Placental pericyte (primary cell): ENCODE measurements at places on chromosomes 5 and 9. TPM values are rescaled to one million over a fixed set of nuclear protein-coding genes. Genes with fewer than 3 reads are reported as not detected.

The RBM27 gene
- total RNA-seq = 14.4 and 30.4 TPM in 2 replicates

The IFNB1 gene
- total RNA-seq = not detected in 2 replicates

The GRM6 gene
- not detected in 2 replicates for total RNA-seq

The PKN3 gene
- 3.1 and 3.7 TPM in 2 replicates for total RNA-seq

The CER1 gene
- total RNA-seq = not detected in 2 replicates

The BTNL8 gene
- total RNA-seq = not detected in 2 replicates

The PHF24 gene
- not detected in 2 replicates for total RNA-seq

The MARCOL gene
- not detected in 2 replicates for total RNA-seq

The NTNG2 gene
- 1.1 and 2.8 TPM in 2 replicates for total RNA-seq

The TAS2R1 gene
- total RNA-seq = 0.29 TPM in 1 of 2 replicates, not detected in the other

The OBP2B gene
- not detected in 2 replicates for total RNA-seq

The PRELID2 gene
- 10.5 and 13.7 TPM in 2 replicates for total RNA-seq

The RXRA gene
- total RNA-seq = 17.5 and 19.2 TPM in 2 replicates

The LCN6 gene
- not detected in 2 replicates for total RNA-seq

The ANKRD55 gene
- total RNA-seq = 0.44 and 0.72 TPM in 2 replicates

The RLN1 gene
- not detected in 2 replicates for total RNA-seq

The B4GALT7 gene
- 43.1 and 43.5 TPM in 2 replicates for total RNA-seq

The WNT8A gene
- not detected in 2 replicates for total RNA-seq

The PLAC8L1 gene
- not detected in 2 replicates for total RNA-seq

The FSTL4 gene
- under 0.01 and 0.14 TPM in 2 replicates for total RNA-seq

The DNAJC18 gene
- total RNA-seq = 8.1 and 8.6 TPM in 2 replicates

The KIF4B gene
- 0.14 TPM in 1 of 2 replicates, not detected in the other for total RNA-seq

The IL5 gene
- not detected in 2 replicates for total RNA-seq
